Natural killer cell treated with Interleukin-12 subunit alpha and Interleukin-12 subunit beta and Interleukin-15 and Interleukin-18, amount 100 ng/mL, for 72 hours (primary cell): ENCODE measurements at places on chromosomes 3 and 15. TPM values are rescaled to one million over a fixed set of nuclear protein-coding genes. Genes with fewer than 3 reads are reported as not detected.

The CD86 gene
- 3.2 TPM for total RNA-seq

The FOXB1 gene
- 0.10 TPM for total RNA-seq

The FILIP1L gene
- not detected for total RNA-seq

DNA sequence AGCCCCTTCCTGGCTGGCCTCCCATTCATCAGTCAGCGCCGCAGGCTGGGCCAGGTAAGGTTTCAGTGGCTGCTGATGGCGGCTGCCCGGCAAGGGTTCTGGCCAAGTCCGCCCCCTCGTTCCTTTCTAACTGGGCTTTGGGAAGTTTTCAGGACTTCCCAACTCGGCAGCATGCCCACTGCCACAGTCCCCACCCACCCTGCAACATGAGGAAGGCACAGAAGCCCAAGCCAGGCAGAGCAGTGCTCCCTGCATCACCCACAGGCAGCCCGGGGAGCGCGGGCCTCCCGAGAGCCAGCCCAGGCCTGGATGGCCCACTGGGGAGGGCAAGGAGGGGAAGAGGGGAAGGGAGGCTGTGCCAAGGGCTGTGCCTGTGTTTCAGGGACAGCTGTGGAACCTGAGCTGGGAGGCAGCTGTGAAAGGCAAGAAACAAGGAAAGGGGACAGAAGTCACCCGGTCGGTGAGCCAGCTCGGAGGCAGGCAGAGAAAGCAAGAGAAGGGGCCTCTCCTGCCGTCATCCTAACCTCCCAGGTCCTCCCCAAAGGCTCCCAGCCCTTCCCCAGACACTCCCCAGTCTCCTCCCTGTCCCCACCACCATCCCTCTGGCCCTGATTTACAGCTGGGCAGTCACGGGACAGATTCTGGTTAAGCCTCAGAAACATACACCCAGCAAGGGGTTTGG, 73.9 kb downstream of the CPN2 start:
- no peak overlapping the region for H3K4me3 ChIP-seq
- H3K27ac ChIP-seq: no peak overlapping the region
- H3K36me3 ChIP-seq: no peaks in the 10 kb centered on the region
- H3K27me3 ChIP-seq: peaks cover under 1% of the 10 kb centered on the region
- H3K4me1 ChIP-seq: peaks cover 24% of the 10 kb centered on the region

- H3K27me3 ChIP-seq: peaks cover 4% of the 10 kb centered on the region
- H3K36me3 ChIP-seq: no peaks in the 10 kb centered on the region
- no peak overlapping the region for H3K4me3 ChIP-seq
- H3K4me1 ChIP-seq: peaks cover 7% of the 10 kb centered on the region
Measured at GRCh38 chr3:60076331-60076730, 1026.5 kb upstream of the CFAP20DC start.

GRCh38 chr3:132641837-132642538, 17.6 kb downstream of the ACAD11 start:
- no peak overlapping the region for H3K4me3 ChIP-seq
- no peaks in the 10 kb centered on the region for H3K36me3 ChIP-seq
- H3K27me3 ChIP-seq: no peaks in the 10 kb centered on the region
- H3K4me1 ChIP-seq: no peaks in the 10 kb centered on the region

GRCh38 chr15:89187301-89187985, 33.9 kb downstream of the RLBP1 start:
- peaks cover 34% of the 10 kb centered on the region for H3K36me3 ChIP-seq
- H3K4me3 ChIP-seq: no peak overlapping the region
- H3K27me3 ChIP-seq: no peaks in the 10 kb centered on the region
- DNase-seq: no peak
- H3K4me1 ChIP-seq: peaks cover 12% of the 10 kb centered on the region
- no peak overlapping the region for H3K27ac ChIP-seq
